Heart left ventricle (tissue), 16 donors: ENCODE measurements at places on chromosomes 11 and 22. TPM values are rescaled to one million over a fixed set of nuclear protein-coding genes. Genes with fewer than 3 reads are reported as not detected.

The MMP12 gene
- not detected for total RNA-seq

The ZNF70 gene
- 3.3 TPM for total RNA-seq

The SLC22A25 gene
- total RNA-seq: not detected

The XKR3 gene
- not detected for total RNA-seq

The NLRP6 gene
- not detected for total RNA-seq

The CSTF3 gene
- total RNA-seq: 13.2 TPM

The RIMBP3B gene
- total RNA-seq: not detected

The RAG1 gene
- total RNA-seq: 2.5 TPM

The LRP4 gene
- total RNA-seq: 27.4 TPM

The MPZL3 gene
- total RNA-seq: 4.1 TPM

The CARD10 gene
- 6.8 TPM for total RNA-seq

The KCNJ1 gene
- total RNA-seq: 0.50 TPM

The BTG4 gene
- not detected for total RNA-seq

The APOL5 gene
- not detected for total RNA-seq

The CSF2RB gene
- 39.4 TPM for total RNA-seq

The C11orf24 gene
- total RNA-seq: 36.2 TPM

The POU2AF3 gene
- not detected for total RNA-seq

The PARVB gene
- 150 TPM for total RNA-seq

The OR52I2 gene
- not detected for total RNA-seq

The CRYAB gene
- total RNA-seq: 9,079 TPM

The F2 gene
- total RNA-seq: not detected

The GAS2 gene
- 9.3 TPM for total RNA-seq

The C11orf21 gene
- total RNA-seq: 30.1 TPM

The PRRG4 gene
- total RNA-seq: 0.12 TPM

The OR6T1 gene
- not detected for total RNA-seq

The C11orf65 gene
- 1.2 TPM for total RNA-seq

The PPARA gene
- total RNA-seq: 96.4 TPM

The PAMR1 gene
- total RNA-seq: 6.7 TPM

The EIF4G2 gene
- total RNA-seq: 473 TPM

The KDELR3 gene
- total RNA-seq: 10.2 TPM

The ALX4 gene
- 0.05 TPM for total RNA-seq

The SULT4A1 gene
- 0.21 TPM for total RNA-seq

The TMEM45B gene
- not detected for total RNA-seq

The FAT3 gene
- 0.05 TPM for total RNA-seq

The CDCA5 gene
- total RNA-seq: 1.5 TPM

The CWF19L2 gene
- 7.8 TPM for total RNA-seq

The MS4A10 gene
- not detected for total RNA-seq

The MS4A15 gene
- total RNA-seq: not detected

The PKP3 gene
- 1.7 TPM for total RNA-seq

The MGAT3 gene
- 9.9 TPM for total RNA-seq

The OR4A47 gene
- not detected for total RNA-seq

The MRGPRF gene
- total RNA-seq: 3.3 TPM

The GP1BB gene
- total RNA-seq: 12.1 TPM

The MYOD1 gene
- total RNA-seq: not detected

The UPK3A gene
- not detected for total RNA-seq

The RTN4RL2 gene
- 1.5 TPM for total RNA-seq

The PRR33 gene
- total RNA-seq: 2.4 TPM

The MMP10 gene
- not detected for total RNA-seq

The TNNT3 gene
- total RNA-seq: 49.0 TPM

The C11orf42 gene
- not detected for total RNA-seq

The FGF4 gene
- not detected for total RNA-seq

The HBD gene
- not detected for total RNA-seq
